ENCODE measurements at places on chromosomes 6 and 20. TPM values are rescaled to one million over a fixed set of nuclear protein-coding genes. Genes with fewer than 3 reads are reported as not detected.

Gene KIF16B
- 9.8 TPM for total RNA-seq

Gene ZNF391
- total RNA-seq = 1.3 TPM

Gene IYD
- not detected for total RNA-seq

Gene UST
- total RNA-seq = 19.5 TPM

Gene DOK5
- total RNA-seq = 16.9 TPM

Gene KIF25
- 0.26 TPM for total RNA-seq

Gene RFX6
- total RNA-seq = not detected

All from fibroblast of lung (primary cell).